ENCODE measurements at places on chromosomes 13 and 19.

DNA sequence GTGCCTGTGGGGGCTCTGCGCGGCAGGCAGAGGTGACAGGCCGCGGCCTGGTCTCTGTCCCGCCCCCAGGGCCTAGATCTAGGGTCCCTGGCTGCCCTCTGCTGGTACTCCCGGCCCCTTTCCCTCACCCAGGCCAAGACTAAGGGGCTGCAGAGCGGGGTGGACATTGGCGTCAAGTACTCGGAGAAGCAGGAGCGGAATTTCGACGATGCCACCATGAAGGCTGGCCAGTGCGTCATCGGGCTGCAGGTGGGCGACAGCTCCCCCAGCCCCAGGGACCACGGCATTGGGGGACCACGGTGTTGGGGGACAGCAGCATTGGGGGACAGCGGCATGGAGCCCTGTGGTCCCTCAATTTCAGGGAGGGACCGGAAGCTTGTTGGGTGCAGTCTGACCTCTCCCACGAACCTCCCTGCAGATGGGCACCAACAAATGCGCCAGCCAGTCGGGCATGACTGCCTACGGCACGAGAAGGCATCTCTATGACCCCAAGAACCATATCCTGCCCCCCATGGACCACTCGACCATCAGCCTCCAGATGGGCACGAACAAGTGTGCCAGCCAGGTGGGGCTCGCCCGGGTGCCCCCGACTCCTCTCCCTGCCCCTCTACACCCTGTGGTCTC lies 3.8 kb upstream of the ABCA7 start:
- no peak for DNase-seq

GRCh38 chr19:48473161-48473966 lies 4.2 kb downstream of the CYTH2 start:
- DNase-seq: no peak

DNA sequence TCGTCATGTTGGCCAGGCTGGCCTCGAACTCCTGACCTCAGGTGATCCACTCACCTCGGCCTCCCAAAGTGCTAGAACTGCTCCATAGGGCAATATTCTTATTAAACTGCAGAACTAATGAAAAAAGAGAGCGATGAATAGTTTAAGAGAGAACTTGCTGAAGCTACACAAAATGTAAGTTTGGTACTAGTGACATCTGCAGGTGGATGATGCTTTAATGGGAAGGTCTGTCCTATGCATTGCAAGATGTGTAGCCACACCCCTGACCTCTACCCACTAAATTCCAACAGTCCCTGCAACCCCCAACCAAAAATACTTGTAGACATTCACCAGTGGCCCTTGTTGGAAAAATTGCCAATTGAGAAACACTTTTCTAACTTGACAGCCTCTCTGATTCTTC lies 117.8 kb downstream of the NALCN start:
- DNase-seq: no peak

DNA sequence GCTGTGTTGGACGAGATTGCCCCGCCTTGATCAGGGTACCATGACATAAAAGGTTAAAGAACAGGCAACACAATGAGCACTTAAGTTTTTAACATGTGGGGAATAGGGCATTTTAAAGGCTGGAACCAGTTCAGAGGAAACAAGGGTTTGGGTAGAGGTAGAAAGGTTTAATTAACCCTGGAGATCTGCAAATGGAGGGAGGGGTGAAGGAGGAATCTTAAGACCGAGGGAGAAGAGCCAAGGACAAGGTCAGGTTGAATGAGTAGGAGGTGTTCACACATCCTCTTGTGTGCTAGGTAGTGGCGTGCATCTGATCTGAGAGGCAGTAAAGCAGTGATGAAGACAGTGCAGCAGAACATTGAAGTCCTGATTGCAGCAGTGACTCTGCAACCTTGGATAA lies 28.5 kb downstream of the SKA3 start:
- DNase-seq: no peak

DNA sequence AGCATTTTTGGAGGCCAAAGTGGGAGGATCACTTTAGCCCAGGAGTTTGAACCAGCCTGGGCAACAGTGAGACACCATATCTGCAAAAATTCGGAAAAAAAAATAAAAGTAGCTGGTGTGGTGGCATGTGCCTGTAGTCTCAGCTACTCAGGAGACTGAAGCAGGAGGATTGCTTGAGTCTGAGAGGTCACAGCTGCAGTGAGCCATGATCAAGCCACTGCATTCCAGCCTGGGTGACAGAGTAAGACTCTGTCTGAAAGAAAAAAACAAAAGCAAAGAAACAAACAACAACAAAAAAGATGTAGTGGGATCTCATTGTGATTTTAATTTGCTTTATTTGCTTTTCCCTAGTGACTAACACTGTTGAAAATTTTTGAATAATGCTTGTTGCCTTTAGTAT lies 394.7 kb upstream of the KLHL1 start:
- DNase-seq: no peak

- no peak for DNase-seq
Observed at GRCh38 chr19:17765069-17765618, 13.9 kb downstream of the FCHO1 start.

DNA sequence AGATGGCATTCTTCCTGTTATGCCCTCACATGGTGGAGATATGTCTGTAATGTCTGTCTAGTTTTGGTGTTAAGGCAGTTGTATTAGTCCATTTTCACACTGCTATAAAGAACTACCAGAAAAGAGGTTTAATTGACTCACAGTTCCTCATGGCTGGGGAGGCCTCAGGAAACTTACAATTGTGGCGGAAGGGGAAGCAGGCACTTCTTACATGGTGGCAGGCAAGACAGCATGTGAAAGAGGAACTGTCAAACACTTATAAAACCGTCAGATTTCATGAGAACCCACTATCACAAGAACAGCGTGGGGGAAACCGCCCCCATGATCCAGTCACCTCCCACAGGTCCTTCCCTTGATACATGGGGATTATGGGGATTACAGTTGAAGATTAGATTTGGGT lies 3.2 kb downstream of the ZNF441 start:
- DNase-seq: no peak

GRCh38 chr19:23527797-23528196 lies 132.5 kb upstream of the ZNF91 start:
- DNase-seq: no peak

GRCh38 chr13:107329991-107330390 lies 762.1 kb upstream of the ARGLU1 start:
- no peak for DNase-seq

GRCh38 chr13:59346999-59347723 lies 816.6 kb downstream of the DIAPH3 start:
- no peak for DNase-seq

- DNase-seq: no peak
Observed at GRCh38 chr13:49833402-49833801, 40.9 kb upstream of the KPNA3 start.

DNA sequence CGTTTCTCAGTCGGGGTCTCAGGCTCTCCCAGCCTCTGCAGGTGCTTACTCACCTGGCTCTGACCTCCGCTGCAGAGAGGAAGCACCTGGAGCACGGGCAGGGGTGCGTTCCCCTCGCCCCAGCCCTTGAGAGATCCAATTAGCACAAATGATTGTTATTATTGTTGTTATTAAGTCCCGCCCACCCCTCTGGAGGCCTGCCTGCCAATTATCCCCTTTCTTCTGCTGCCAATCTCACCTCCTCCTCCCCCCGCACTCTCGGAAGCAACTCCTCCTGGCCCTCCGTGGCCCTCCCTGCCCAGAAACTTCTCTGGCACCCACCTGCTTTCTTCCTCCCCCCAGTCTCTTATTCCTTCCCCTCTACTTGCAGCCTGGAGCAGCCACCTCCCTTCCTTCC lies 8.8 kb downstream of the ZNF787 start:
- no peak for DNase-seq

DNA sequence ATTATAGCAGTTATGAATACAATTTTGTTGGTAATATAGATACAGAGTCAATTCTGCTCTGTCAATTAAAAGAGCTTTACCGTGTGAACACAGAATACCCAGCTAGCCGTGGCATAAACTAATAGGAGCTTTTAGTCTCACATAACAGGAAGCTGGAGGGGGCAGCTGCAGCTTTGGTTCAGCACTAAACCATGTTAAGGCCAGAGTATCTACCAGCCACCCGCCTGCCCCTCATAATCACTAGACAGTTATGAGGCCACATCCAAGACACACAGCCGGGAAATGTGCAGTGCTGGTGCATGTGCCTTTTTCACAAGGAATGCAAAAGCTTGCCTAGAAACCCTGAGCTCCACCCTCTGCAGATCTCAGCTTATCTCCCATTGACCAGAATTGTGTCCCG lies 62.3 kb downstream of the SGCG start:
- no peak for DNase-seq

- DNase-seq: no peak
Observed at GRCh38 chr13:70173598-70173959, 65.3 kb upstream of the KLHL1 start.

DNA sequence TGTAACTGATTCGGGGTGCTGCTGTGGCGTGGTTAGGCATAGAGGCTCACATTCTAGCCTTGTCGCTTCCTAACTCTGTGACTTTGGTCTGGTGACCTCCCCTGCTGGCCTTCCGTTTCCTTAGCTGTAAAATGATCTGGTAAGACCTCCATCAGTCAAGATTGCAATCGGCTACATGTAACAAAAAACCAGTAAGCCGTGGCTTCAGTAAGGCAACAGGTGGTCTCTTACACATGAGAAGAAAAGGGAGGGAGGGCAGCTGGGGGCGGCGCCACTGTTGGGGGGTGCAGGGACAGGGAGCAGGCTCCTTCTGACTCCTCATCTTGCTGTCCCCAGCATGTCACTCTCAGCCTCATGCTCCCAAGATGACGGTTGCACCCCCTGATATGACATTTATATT lies 148.0 kb downstream of the SIPA1L3 start:
- DNase-seq: no peak

GRCh38 chr19:10442698-10443097 lies 22.4 kb downstream of the PDE4A start:
- DNase-seq: no peak

GRCh38 chr13:41610404-41610803 lies 153.1 kb downstream of the RGCC start:
- DNase-seq: no peak

- DNase-seq: no peak
Observed at GRCh38 chr19:17553256-17553655, 2.2 kb upstream of the COLGALT1 start.

DNA sequence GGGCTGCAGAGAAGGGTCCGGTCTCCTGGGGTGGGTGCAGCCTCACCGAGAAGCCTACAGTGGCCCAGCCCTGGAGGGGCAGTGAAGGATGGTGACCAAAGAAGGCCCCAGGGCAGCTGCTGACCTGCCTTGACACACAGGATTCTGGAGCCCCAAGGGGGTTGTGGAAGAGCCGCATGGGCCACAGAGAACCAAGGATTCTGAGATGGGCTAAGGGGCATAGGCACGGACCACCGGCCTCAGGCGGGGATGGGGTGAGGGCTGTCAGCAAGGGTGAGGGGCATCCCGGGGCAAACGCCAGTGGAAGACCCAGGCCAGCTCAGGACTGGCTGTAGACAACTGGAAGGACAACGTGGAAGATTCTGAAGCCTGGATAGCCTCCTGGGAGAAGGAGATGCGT lies 151.6 kb downstream of the TEX29 start:
- no peak for DNase-seq
